ENCODE measurements at places on chromosomes 16 and 17.

- DNase-seq = no peak
Measured at GRCh38 chr16:19338335-19338734, 52.8 kb downstream of the CLEC19A start.

DNA sequence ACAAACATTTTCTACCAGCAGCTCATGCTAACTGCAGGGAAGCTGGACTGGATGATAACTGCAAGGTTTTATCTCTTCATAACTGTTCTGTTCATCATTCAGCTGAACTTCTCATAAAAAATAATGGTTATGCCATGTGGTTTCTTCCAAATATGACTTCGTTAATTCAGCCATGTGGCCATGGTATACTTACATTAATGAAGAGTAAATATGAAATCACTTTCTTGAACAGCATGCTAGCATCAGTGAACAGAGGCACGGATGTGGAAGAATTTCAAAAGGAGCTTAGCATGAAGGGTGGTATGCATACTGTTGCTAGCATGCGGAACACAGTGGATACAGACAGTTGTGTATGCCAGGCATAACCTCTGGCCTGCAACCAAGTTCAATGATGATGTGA lies 1417.0 kb upstream of the CDH8 start:
- no peak for DNase-seq

GRCh38 chr17:7014995-7015958 lies 2.9 kb downstream of the RNASEK start:
- peak; percentile 80 for DNase-seq

DNA sequence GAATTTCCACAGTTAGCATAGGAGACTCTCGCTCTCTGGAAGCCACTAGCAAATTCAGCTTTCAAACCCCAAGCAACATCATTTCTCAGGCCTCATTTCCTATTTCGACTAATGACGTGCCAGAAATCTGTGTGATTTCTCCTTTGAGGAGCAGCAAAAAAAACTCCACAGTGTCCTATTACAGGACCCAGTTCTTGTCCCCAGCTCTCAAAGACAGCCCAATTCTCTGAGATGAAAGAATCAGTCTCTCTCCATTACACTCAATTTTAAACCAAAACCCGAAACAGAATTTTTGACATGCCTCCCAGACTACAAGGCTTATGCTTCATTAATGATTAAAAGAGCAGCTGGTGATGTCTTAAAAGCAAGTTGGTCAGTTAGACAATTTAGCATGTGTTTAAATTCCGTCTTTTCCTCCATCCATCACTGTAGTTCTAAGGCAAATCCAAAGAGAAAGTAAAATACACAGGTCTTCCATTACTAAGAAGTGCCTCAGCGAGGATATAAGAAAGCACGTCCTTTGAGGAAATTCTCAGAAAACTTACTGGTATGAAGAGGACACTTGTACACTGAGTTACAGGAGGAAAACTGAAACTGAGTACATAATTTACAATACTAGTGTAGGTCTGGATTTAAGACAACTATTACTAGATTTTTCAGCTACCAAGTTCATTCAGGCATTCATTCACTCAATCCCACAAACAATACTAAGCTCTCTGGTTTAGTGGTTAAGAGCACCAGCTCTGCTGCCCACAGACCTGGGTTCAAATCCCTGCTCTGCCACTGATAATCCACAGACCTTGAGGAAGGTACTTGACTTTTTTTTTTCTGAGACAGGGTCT lies 12.5 kb downstream of the TOM1L2 start:
- DNase-seq = no peak

- DNase-seq = no peak
Measured at GRCh38 chr17:48022901-48023300, 14.7 kb downstream of the COPZ2 start.

DNA sequence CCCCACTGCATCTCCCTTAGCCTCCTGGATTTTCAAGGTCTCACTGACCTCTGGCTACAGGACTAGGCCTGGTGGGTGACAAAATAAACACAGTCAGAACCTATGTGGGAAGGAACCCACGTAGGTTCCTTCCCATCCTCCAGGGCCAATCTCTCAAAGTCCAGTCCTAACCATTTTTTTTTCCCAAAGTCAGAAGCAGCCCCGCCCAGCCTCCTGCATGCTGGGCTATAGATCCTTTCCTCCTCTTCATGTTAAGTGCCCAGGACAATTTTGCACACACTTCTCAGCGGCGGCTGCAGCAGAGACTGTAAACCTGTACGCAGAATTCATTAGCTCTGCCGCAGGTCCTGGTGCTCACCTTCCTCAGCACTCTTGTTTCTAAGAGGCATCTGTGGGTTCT lies 285.8 kb downstream of the NPIPA8 start:
- DNase-seq = no peak

DNA sequence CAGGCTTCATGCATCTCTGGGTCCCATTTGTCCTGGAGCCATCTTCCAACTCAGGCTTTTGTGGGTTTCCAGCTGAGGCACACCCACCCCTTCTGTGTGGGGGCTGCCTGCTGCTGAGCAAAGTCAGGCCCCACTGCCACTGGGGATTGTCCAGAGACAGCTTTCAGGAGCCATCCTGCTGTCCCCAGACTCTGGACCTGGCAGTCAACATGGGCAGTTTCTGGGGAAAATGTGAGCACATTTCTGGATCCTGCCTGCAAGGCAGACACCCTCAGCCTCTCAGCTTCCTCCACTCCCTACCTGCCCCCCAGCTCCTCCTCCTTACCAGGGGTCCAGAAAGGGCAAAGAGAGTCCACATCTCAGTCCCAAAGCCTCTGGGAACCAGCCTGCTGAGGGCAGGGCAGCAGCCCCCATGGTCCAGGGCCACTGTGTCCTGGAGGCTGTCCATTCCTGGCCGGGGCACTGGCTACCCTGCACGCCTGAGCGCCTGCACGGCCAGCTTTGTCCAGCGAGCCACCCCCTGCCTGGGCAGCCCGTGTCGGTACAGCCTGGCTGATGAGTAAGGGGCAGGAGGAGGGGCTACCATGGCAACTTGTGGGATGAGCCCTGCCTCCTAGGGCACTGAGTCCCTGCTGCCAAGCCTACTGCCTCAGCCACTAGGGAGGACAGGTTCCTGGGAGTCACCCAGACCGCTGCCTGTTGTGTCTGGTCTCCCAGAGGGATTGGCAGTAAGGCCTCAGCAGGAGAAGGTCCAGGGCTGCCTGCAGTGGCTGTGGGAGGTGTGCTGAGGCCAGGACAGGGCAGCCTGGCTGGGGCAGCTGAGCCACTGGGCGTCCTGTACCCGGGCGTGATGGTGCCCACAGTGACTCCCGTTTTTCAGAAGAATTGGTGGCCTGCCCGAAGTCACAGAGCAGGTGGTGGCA lies at the start of gene SLC47A2:
SLC47A2 (minus strand) TSS at position 477 of the 923 bp plus-strand sequence; CDS start at position 448, 29 bp downstream.
- no peak for DNase-seq

DNA sequence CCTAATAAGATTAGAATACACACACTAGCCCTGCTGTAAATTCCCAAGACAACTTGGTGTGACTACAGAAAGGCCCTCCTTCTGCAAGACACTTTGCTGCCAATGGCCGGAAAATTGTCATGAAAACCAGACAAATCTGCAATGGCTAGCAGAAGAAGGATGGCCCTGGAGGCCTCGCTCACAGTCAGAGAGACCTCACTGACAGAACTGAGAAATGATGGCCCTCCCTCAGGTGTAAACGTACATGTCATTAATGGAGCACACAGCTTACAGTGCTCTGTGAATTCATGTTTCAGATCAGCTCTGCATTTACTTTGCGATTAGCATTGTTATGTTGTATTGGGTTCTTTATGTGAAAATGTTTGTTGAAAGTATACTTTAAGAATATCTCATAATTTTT lies 202.9 kb upstream of the N4BP1 start:
- DNase-seq = no peak

GRCh38 chr17:47225436-47225858 lies 16.3 kb downstream of the MYL4 start:
- DNase-seq = no peak
